ENCODE measurements at places on chromosomes 2 and 18. TPM values are rescaled to one million over a fixed set of nuclear protein-coding genes. Genes with fewer than 3 reads are reported as not detected.

SLC4A3 gene
- polyA plus RNA-seq: 40.5 TPM

RESP18 gene
- polyA plus RNA-seq: not detected

RTP5 gene
- polyA plus RNA-seq: 0.07 TPM

PTH2R gene
- 0.11 TPM for polyA plus RNA-seq

DUSP2 gene
- 1.9 TPM for polyA plus RNA-seq

MAP3K19 gene
- not detected for polyA plus RNA-seq

BMP10 gene
- not detected for polyA plus RNA-seq

MARCHF4 gene
- polyA plus RNA-seq: 0.97 TPM

KCNIP3 gene
- 3.2 TPM for polyA plus RNA-seq

UGT1A3 gene
- polyA plus RNA-seq: not detected

PKDCC gene
- polyA plus RNA-seq: 170 TPM

OSBPL6 gene
- 1.2 TPM for polyA plus RNA-seq

ANKRD62 gene
- polyA plus RNA-seq: not detected

DNAH7 gene
- polyA plus RNA-seq: 1.3 TPM

OTOS gene
- polyA plus RNA-seq: not detected

CLEC4F gene
- polyA plus RNA-seq: not detected

PDCD1 gene
- not detected for polyA plus RNA-seq

SCN7A gene
- 9.6 TPM for polyA plus RNA-seq

TRIB2 gene
- 117 TPM for polyA plus RNA-seq

VSNL1 gene
- polyA plus RNA-seq: 13.0 TPM

SMIM21 gene
- not detected for polyA plus RNA-seq

IL1RL1 gene
- 60.5 TPM for polyA plus RNA-seq

TPO gene
- polyA plus RNA-seq: not detected

ST3GAL5 gene
- polyA plus RNA-seq: 79.7 TPM

TUBA3E gene
- not detected for polyA plus RNA-seq

RPRM gene
- 5.0 TPM for polyA plus RNA-seq

OTX1 gene
- not detected for polyA plus RNA-seq

IL36RN gene
- polyA plus RNA-seq: not detected

LCT gene
- not detected for polyA plus RNA-seq

PLGLB2 gene
- polyA plus RNA-seq: 13.6 TPM

MDH1B gene
- 6.9 TPM for polyA plus RNA-seq

RIT2 gene
- polyA plus RNA-seq: 0.20 TPM

CERKL gene
- 0.03 TPM for polyA plus RNA-seq

REG1B gene
- 1.4 TPM for polyA plus RNA-seq

SLC5A7 gene
- polyA plus RNA-seq: 0.53 TPM
